CD4-positive, alpha-beta T cell treated with Interleukin-2 at 100 ng/mL for 4 hours (primary cell): ENCODE measurements at places on chromosomes 6 and 20.

DNA sequence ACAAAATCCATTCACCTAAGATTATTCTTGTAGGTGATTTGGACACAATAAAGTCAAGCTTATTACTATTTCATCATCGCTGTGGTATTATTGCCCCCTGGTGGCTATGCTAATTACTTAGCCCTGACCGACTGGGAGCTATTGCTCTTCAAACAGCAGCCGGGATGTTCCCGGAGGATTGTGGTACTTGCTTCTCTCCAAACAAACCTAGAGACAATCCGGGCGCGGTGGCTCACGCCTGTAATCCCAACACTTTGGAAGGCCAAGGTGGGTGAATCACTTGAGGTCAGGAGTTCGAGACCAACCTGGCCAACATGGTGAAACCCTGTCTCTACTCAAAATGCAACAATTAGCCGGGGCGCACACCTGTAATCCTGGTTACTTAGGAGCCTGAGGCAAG lies 15.4 kb upstream of the STMND1 start:
- DNase-seq, result peak; percentile 36

DNA sequence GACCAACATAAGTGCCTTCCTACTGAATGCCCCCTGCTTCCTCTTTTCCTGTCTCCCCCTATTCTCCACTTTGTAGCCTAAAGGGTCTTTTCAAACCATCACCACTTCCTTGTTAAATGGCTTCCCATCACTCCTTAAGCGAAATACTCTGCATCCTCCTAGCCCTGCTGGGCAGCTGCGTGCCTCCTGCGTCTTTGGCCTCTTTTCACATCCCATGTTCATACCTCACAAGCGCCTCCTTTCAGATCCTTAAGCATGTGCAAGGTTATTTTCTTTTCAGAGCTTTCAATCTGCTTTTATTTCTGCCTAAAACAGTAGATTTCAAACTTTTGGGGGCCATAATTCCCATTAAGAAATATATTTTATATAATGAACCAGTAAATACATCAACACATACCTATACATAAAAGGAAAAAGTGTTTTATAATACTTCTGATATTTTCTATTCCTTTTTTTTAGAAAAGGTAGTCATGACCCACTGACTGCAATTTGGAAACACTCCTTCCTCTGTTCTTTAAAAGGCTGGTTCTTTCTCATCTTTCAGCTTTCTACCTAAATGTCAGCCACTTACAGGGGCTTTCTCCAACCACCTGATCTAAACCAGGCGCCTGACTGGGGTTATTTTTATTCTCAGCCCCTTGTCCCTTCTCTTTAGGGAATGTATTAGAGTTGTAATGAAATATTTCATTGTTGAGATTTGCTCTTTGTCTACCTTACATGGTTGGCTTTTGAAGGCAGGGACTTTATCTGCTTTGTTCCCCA lies 84.1 kb downstream of the PRDM1 start:
- DNase-seq, result no peak

DNA sequence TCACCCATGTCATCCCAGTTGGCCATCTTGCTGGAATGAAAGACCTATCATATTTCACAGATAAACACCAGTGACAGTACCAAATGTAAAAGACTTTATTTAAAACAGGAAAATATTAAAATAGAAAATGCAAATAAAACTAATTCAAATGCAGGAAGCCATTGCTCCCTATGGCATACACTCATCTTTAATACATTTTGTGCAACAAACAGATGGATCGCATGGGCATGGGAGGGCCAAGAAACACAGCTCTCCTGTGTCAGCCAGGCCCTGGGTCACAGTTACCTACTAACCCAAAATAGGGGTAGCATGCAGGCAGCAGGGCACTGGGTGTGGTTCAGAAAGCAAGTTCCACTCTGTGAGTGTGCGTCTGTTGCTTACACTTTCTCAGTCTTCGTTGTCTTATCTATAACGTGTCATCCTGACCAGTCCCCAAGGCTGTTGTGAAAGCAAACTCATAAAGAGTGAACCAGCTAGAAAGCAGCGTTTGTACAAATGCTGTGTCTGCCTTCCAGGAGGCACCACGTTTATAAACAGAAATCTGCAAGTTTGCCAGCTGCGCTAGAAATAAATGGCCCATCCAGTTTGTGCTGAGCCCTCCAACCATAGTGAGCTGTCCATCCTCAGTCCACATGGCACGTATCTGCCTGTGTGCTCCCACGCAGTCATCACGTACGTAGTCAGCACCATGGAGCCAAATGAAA lies 180.5 kb downstream of the SYNDIG1 start:
- DNase-seq, result no peak

DNA sequence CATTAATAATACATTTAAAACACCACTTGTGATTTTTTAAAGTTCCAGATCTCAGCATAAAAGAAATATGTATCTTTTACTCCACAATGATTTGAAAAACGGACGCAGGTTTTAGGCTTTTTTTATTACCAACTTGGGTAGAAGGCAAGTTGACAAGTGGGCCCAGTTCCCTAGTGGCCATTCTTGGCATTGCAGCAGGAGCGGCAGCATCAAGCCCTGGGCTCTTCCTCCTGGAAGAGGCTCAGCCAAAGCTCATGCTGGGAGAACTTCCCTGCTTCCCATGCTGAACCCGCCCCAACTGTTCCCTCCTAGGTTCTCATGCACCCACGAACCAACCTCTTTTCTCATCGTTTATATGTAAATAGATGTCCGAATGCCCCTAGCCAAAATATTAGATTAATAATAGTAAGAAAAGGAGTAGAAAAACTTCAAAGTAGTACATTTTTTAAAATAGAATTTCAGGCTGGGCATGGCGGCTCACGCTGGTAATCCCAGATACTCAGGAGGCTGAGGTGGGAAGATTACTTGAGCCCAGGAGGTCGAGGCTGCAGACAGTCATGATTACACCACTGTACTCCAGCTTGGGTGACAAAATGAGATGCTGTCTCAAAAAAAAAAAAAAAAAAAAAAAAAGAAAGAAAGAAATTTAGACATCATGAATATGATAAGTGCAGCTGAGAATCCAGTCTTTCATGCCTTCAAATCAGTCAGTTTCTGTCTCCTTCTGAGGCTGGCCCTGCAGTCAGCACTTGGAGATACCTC lies 18.2 kb upstream of the MYB start:
- peak; percentile 48 for DNase-seq

GRCh38 chr20:25389858-25390537 lies 637 bp downstream of the ABHD12 start:
- peak; percentile 14 for DNase-seq

GRCh38 chr20:19435821-19436220 lies 223.4 kb downstream of the SLC24A3 start:
- DNase-seq, result no peak
